ENCODE measurements at places on chromosomes 6 and 20.
A peak's percentile ranks its signal among the peaks of the same experiment; 100 is the strongest.

DNA sequence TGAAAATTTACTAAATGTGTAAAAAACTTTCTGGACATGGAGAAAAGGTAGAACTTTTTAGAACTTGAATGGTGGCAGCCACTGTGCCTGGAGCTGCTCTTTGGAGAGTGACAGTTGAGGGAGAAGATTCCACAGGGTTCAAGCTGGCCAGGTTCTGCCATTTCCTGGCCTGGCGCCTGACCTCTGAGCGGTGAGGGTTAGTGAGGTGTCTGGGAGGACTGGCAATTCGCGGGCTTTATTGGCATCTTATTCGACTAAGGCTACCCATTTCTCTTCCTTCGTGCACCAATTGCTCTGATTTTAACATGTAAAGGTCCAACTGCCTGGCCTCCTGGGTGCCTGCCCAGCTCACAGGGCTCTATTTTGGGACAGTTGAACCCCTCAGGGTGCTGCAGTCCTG is 2.4 kb downstream of the SNAI1 start:
- DNase-seq, result no peak

GRCh38 chr6:138572885-138573284 is 73.6 kb upstream of the NHSL1 start:
- no peak for DNase-seq

DNA sequence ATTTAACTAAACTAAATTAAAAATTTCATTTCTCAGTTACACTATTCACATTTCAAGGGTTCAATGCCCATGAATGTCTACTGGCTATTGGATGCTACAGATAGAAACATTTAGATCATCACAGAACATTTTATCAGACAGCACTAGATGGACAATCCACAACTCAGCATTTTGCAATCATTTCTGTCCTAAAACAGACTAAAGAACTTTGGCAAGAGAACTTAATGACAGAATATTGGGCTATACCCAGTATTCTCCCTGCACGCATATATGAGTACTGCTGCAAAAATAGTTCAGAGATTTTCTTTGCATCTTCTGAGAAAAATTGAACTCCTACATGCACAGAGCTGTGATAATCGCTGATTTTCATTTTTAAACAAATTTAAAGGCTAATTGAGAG is 36.1 kb upstream of the FBXO30 start:
- DNase-seq, result no peak

DNA sequence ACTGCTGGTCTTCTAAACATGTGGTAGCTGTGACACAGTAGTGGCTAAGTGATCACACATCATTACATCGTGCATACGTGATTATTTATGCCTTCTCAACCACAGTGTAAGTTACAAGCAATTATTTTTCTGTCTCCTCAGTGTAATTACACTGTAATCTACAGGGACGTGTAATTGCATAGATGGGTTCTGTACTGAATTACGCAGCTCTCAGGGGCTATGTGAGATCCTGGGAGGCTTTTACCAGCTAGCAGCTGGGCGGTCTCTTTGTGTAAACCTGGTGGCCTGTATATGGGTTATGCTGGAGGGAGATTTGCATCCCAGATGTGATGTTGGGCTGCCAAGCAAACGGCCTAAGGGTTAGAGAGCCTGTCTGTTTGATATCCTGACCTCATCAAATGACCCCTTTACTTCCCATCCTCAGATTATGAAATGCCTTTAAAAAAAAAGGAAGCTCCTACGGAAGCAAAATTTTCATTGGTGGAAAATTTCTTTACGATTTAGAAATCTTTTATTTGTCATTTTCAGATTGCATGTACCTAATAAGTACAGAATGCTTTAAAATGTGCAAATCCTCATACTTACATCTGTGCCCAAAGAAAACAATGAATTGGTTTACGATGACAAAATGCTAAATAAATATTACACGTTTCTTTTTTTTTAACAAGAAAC is 402.8 kb upstream of the JAG1 start:
- DNase-seq, result peak; percentile 97

DNA sequence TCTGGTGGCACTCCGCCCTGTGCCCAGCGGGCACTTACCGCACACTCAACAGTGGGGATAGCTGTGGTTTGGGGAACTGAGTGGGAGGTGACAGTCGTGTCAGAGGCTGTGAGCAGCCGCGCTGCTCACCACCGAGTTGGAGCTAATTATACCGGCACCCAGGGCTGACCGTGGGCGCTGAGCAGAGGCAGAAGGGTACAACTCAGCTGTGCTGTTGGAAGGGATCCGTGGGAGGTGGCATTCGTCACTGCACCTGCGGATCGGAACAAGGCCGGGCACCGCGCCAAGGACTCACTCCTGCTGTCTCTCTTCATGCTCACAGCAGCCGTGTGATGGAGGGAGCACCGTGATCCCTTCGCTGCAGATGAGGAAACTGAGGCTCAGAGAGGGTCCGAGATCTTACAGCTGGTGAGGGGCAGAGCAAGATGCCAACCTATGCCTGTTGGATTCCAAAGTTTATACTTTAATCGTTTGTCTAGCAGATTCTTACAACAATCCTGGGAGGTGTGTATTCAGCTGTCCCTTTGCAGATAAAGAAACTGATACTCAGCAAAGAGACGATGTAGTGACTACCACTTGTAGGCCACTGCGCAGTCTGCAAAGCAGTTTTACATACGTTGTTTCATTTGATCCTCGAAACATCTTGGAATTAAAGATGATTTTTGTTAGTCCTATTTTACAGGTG is 713 bp upstream of the ELMO2 start:
- peak; percentile 61 for DNase-seq

All from NCI-H1417 treated with DMSO at 0.1 percent for 48 hours (cell line).